ENCODE measurements at places on chromosomes 3 and 15. TPM values are rescaled to one million over a fixed set of nuclear protein-coding genes. Genes with fewer than 3 reads are reported as not detected.
A peak's percentile ranks its signal among the peaks of the same experiment; 100 is the strongest.

C3orf70 gene
- 1.3 TPM for total RNA-seq

REC114 gene
- total RNA-seq = not detected

SERINC4 gene
- total RNA-seq = not detected

PIF1 gene
- 5.4 TPM for total RNA-seq

FEZF2 gene
- not detected for total RNA-seq

HEG1 gene
- total RNA-seq = 49.6 TPM

THAP10 gene
- 9.4 TPM for total RNA-seq

CALML4 gene
- total RNA-seq = 1.7 TPM

A4GNT gene
- not detected for total RNA-seq

SERPINI2 gene
- total RNA-seq = 0.12 TPM

DNA sequence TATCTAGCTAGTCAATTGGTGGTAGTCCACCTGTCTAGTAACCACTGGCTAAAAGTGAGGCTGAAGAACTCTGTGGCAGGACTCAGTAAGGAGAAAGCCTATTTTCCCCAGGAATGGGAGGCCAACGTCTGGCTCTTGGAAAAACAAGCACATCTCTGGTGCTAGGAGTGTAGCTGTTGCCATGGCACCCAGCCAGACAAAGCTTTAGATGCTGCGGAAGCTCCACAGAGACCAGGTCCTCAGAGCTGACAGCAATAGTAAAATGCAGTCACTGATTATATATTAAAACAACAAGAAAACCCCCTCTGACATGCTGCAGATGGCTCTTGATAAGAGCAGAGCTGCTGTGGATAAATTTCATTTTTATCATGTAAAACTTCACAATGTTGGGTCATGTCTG is 124.9 kb upstream of the STRIT1 start:
- no peak for DNase-seq

DNA sequence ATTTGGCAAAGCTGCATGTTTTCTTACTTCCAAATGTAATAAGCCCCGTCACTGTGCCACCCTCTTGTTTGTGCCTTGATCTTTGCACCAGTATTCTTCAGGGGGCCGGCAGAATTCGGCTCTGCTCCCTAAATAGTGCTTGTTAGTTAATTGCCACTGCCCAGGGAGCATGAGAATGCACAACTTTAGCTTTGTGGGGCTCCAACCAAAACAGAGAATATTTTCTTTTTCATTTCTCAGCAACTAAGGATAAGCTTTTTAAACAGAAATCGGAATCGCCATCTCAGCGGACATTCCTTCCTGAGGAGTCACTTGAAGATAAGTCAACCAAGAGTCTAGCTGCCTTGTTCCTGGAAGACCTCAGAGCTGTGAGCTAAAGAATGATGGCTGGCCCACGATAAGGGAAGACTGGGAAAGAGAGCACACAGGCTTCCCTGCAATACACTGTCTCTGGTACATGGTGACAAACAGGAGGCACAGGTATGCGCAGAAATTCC is 106.0 kb downstream of the LRIG1 start:
- DNase-seq = no peak

GRCh38 chr3:172260381-172260780 is 187.9 kb downstream of the GHSR start:
- no peak for DNase-seq

DNA sequence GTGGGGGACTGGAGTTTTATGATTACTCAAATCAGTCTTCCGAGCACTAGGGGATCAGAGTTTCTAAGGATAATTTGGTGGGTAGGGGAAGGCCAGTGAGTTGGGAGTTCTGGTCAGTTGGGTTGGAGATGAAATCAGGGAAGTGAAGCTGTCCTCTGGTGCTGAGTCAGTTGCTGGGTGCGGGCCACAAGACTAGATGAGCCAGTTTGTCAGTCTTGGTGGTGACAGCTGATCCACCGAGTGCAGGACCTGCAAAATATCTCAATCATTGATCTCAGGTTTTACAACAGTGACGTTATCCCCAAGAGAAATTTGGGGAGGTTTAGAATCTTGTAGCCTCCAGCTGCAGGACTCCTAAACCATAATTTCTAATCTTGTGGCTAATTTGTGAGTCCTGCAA is 249.4 kb downstream of the FAM43A start:
- no peak for DNase-seq

- DNase-seq = peak; percentile 43
Observed at GRCh38 chr15:90286678-90287077, 21.2 kb downstream of the NGRN start.

DNA sequence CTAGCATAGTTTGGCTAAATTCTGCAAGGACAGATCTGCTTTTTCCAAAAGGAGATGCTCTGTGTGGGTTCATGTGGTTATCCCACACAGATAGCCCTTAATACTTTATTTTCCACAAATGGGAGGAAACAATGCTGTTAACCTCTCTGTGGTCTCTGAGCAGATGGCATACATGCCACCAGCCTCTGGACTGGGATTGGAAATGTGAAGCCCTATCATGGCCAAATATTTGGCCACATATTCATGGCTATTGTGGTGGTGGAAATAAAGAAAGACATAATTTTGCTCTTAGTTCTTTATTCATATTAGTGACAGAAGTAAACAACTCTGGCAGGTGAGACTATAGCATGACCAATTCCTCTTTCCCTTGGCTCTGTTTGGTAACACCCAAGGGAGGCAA is 726.2 kb downstream of the ROBO1 start:
- DNase-seq = no peak

DNA sequence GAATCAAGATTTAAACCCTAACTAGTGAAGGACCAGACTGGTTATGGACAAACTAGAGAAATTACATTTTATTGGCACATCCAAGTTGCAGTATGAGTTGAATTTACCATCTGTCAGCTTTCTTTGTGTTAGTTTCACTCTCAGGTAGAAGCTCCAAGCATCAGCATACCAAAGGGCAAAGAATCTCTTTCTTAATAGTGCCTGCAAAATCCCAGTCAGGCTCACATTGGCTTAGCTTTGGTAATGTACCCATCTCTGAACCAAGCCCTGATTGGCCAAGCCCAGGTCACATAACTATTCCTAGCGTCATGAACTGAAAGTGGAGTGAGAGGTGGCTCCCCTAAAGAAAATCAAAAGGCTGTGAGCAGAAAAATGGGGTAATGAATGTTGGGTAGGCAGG is 66.9 kb downstream of the CCNL1 start:
- DNase-seq = no peak

DNA sequence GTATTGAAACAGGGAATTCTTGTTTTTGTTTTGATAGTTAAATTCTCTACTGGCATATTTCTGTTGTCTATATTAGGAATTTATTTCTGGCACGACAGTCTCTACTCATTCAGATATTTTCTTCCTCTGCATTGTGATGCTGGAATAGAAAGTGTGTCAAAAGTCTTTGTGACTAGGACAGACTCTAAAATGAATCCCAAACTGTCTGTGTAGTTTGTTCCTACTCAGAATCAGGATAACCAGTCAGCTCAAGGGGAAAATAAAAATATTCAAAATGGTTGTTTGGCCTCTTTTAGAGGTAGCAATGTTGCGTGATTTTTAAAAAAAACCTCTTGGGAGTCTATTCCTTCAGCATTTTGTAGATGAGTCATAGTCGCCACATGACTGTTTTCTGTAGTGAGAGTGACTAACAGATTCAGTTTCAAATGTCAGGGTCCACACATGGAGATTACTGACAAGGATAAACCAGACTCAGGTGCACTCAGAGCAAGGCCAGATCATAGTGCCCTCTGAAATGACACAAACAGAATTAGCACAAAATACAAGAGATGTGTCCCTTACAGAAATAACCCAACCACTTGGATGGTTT is 13.1 kb downstream of the SLC7A14 start:
- peak; percentile 75 for DNase-seq

DNA sequence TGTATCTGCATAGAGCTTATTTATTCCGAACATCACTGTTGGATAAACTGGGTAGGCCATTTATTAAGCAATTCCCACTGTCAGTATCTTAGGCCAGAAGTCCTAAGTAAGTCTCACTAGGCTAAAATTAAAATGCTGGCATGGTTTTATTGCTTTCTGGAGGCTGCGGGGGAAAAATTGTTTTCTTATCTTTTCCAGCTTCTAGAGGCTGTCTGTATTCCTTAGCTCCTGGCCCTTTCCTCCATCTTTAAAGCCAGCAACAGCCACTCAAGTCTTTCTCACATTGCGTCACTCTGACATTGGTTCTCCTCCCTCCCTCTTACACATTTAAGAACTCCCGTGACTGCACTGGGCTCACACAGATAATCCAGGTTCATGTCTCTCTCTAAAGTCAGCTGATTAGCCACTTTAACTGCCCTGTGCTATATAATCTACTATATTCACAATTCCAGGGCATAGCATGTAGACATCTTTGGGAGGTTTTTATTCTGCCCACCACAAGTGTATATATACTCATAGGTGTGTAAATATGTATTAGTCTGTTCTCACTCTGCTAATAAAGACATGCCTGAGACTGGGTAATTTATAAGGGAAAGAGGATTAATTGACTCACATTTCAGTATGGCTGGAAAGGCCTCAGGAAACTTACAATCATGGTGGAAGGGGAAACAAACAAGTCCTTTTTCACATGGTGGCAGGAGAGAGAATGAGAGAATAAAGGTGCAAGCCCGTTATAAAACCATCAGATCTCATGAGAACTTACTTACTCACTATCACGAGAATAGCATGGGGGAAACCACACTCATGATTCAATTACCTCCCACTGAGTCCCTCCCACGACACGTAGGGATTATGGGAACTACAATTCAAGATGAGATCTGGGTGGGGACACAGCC is 113.5 kb upstream of the SLC7A14 start:
- no peak for DNase-seq

GRCh38 chr15:87089551-87089950 is 1009.9 kb downstream of the AGBL1 start:
- DNase-seq = no peak

- DNase-seq = peak; percentile 25
Observed at GRCh38 chr3:32240159-32240545, 1.7 kb downstream of the CMTM8 start.

GRCh38 chr3:181629029-181629428 is 82.7 kb upstream of the SOX2 start:
- no peak for DNase-seq

- no peak for DNase-seq
Observed at GRCh38 chr3:49655731-49656285, 18.3 kb upstream of the APEH start.

GRCh38 chr15:53829471-53829870 is 70.0 kb upstream of the WDR72 start:
- no peak for DNase-seq

DNA sequence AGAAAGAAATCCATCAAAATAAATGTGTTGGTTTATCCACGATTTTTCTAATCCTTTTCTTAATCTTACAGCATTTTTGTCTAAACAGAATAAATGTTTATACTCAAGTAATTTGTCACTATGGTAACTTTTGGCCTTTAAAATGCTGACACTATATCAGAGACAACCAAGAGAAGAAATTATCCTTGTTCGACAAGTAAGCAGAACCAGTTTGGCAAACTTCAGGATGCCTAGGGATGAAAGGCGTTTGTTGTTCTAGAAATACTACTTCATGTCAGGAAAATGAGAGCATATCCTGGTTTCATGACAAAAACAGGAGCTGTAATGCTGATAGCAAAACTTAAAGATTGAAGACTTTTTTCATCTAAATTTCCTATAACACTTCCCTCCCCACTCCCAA is 308.0 kb upstream of the ATP11B start:
- DNase-seq = no peak

DNA sequence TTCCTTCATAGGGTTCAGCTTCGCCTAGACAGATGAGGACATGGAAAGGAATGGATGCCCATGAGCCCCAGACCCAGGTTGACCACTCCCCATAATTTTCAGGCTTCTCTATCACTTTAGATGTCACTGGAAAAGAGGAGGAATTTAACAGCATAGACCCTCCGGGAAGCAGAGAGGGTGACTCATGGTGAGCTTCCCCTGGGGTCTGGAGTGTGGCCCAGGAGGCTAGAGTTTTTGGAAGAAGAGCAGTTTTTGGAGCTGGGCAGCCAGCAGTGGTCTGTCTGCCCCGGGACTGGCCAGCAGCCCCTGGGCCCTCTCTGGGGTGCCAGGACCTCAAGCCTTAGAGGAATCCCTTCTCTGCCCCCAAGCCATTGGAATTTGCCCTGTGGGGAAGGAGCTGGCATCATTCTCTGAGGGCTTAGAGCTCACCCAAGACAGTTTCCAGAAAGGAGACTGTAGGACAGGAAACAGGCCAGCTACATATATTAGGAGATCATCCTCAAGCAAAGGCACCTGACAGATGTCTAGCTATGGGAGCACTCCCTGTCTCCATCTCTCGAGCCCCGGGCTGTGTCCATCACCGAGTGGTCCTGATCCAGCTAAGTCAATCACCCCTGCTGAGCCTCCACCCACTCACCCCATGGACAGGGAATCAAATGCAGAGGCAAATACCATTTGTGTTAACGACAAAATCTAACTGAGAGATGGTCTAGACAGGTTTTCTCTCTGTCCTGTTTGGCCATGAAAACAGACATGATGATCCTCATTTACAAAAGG is 67.3 kb downstream of the MEGF11 start:
- no peak for DNase-seq

DNA sequence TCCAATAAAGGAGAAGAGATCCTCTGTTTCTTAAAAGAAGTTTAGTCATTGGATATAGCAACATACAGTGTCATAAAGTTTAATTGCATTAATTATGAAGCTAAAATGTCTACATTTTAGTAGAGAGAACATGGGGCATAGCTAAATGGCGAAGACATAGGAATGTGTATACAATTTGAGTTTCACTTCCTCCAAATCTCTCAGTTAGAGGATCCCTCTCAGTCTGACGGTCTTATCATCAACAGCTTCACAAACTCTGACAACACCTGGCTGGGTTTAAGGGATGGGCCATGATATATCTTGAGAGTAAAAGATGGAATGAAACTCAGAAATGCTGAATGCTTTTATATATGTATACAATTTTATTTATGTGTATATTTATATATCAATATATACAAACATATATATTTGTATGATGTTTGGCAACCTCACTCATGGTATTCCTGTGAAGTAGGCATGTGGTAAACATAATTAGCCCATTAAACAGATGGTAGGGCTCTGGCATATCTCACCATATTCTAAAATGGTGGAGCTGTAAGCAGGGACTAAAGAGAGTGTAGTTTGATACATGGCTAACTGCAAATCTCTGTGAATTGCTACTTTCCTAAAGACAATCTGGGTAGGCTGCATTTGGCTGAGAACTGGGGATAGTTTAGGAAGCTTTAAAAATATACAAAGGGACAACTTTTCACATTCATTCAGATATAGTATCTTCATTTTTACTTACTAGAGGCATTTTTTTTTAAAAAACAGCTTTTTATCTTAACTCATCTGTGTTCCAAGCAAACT is 111.6 kb downstream of the TIGIT start:
- DNase-seq = no peak

- no peak for DNase-seq
Observed at GRCh38 chr15:46961795-46962194, 755.5 kb upstream of the SEMA6D start.

- DNase-seq = no peak
Observed at GRCh38 chr3:37700466-37701248, 161.0 kb upstream of the CTDSPL start.

Data from H4 (cell line).